ENCODE measurements at places on chromosomes 6 and 20.

DNA sequence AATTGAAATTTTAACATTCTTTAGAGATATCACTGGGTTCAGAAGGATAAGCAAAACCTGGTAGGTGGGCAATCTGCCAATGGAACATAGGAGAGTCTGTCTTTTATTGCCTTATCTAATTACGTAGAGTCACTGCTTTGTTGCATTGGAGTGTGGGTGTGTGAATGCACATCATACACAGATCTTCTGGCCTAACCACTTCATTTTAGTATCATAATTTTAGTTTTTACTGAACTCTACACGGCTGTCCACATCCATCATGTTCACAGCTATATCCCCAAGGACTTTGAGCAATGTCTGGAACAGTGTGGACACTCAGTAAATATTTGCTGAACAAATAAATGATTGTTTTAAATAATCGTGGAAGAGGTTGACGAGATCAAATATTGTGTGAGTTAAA, 104.6 kb upstream of the AKIRIN2 start:
- no peak for DNase-seq

DNA sequence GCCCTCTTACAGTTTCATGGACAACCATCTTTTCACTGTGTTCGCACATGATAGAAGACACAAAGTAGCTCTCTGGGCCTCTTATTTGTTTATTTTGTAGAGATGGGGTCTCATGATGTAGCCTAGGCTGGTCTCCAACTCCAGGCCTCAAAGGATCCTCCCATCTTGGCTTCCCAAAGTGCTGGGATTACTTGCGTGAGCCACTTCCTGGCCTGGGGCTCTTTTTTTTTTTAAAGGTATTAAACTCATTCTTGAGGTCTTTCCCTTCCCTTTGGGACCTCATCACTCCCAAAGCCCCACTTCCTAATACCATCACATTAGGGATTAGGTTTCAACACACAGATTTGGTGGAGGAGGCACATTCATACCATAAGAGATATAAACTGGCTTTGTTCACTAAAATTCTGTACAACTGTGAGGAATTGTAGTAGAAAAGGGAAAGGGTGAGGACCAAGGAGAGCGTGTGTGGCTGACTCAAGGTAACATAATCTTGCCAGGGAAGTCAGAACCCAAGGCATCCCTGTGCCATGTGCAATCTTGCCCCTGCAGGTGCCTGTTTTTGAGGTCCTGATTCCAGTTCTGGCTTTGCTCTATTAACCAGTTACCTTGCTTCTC, 45.5 kb downstream of the EIF2S2 start:
- no peak for DNase-seq

DNA sequence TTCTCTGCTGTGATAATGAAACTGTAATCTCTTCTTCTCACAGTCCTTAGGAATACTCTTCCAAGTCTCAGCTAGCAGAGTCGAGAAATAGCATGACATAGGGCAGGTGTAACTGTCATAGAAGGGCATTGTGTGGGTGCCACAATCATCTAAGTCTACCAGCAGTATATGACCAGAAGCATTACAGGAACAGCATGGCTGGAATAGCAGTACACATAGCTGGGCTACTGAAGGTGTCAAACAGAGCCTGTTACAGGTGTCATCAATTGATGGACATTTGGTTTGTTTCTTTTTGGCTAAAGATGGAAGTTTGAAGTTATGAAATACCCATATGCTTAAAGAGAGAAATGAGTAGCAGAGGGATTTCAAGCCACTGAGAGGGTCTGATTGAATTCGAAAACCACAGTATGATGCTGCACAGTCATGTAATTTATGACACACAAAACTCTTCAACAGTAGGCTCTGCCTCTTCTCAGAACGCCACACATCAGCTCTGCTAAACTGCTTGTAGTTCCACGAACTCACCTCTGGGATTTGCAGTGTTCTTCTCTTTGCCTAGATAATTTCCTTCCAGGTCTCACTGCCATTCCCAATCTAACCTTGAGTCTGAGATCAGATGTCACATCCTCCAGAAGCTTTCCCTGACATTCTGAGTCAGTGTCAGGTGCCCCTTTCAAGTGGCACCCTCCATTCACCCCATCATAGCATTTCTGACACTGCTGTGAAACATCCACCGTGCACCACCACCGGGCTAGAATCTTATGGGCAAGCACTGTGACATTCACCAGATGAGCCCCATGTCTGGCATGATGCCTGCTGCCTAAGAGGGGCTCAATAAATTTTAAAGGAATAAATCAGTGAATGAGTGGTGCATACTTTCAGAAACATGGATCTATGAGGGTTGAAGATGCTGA, 151.0 kb downstream of the ADAT2 start:
- no peak for DNase-seq

GRCh38 chr20:49452011-49452482, 30.4 kb downstream of the KCNB1 start:
- DNase-seq = no peak

- DNase-seq = no peak
Observed at GRCh38 chr6:139290787-139291311, 949 bp downstream of the TXLNB start.

DNA sequence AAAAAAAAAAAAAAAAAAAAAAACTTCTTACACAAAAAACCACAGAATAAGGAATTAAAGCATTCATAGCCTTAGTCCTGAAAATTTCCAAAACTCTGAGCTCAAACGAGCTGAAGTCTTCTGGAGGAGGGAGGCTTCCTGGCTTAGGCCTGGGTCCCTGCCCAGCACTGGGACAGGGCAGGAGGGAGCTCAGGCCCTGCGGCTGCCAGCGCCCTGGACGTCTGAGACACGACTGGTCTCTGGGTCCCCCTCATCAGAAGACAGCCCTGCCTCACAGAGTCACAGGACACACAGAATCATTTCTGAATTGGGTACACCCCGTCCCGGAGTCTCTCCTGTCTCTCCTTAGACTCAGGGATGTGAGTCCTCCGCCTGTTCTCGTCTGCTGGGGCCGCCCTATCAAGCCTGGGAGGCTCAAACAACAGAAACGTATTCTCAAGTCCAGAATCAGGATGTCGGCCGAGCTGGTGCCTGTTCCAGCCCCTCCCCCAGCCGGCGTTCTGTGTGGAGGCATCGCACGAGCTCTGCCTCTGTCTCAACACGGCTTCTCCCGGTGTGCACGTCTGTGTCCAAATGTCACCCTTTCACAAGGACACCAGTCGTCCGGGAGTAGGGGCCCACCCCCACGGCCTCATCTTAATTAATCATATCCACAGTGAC, 39.4 kb downstream of the ZBTB46 start:
- no peak for DNase-seq

- no peak for DNase-seq
Observed at GRCh38 chr6:52675372-52675771, 4.5 kb downstream of the TMEM14A start.

DNA sequence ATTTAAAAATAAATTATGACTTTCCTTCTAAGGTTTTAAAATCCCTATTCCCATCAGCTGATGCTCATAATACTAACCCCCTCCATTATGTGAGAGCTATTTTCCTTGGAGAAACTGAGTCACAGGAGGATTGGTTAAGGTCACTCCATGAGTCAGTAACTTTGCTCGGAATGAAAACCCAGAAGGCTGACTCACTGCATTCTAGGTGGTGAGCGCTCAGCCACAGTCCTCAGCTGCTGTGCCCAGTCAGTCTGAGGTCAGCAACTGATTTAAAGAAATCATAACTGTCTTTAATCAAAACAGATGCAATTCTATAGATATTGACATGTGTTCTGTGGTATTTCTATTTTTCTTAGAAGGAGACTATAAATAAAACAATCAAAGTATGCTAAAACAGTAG, 359.2 kb downstream of the GJA1 start:
- DNase-seq = no peak
